Pancreas (tissue), 10 donors: ENCODE measurements at places on chromosomes 4 and X. TPM values are rescaled to one million over a fixed set of nuclear protein-coding genes. Genes with fewer than 3 reads are reported as not detected.

GRCh38 chr4:99687120-99687519 is 29.5 kb upstream of the C4orf54 start:
- DNase-seq, result no peak

DNA sequence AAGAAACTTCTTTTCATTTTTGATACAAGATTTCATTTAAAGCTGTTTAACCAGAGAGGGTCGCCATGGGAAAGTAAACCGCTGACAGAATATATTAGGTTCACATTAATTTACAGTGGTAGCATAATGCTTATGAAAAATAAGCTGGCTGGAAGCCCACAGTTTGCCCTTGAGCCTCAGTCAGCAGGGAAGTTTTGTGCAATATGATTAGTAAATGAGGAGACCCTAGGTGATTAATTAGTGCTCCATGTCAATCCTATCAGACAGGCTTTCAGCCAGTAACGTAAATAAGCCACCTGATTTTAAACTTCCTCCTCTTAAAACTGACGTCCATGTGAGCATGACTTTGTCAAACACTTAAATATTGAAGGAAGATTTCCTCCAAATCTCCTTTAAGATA is 134.2 kb downstream of the TSPAN5 start:
- DNase-seq, result no peak

DNA sequence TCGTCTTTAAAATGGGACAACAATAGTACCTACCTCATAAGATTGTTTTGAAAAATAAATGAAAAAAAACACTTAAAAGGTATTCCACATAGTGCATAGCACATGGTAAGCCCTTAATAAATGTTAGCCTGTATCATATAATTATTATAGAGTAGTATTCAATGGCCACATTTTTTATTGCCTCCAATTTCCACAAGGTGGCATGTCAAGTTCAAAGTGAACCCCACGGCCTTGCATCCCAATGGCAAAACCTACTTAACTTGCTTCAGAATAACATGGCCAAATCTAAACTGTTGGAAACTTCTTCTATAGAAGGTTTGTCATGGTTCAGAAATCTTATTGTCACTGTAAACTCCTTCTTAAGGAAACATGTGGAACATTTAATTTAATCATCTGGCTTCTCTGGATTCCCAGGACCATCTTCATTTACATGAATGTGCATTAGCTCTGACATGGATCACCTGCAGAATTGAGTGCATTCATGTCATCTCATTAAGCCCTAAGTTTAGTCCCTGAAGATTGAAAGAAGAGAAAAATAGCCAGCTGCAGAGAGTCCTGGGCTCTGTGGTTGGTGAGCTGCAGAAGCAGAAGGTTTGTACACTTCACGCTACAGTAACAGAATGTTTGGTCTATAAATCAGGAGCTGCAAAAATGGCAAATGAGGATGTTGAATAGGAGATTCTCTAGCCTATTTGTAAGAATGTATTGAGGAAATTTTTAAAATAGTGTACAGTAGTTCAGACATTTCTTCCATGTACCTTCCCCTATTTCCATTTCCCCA is 61.0 kb downstream of the ANXA3 start:
- no peak for DNase-seq

Gene CAPN6
- 2.3 TPM for polyA plus RNA-seq

GRCh38 chrX:79506001-79506400 is 138.9 kb upstream of the ITM2A start:
- no peak for DNase-seq

GRCh38 chr4:183405303-183405702 is 39.1 kb upstream of the CDKN2AIP start:
- DNase-seq, result no peak

GRCh38 chrX:20038966-20039365 is 48.1 kb upstream of the BCLAF3 start:
- no peak for DNase-seq

Gene DUX4
- polyA plus RNA-seq, result not detected

GRCh38 chrX:98523026-98523425 is 1639.3 kb downstream of the RPA4 start:
- no peak for DNase-seq

DNA sequence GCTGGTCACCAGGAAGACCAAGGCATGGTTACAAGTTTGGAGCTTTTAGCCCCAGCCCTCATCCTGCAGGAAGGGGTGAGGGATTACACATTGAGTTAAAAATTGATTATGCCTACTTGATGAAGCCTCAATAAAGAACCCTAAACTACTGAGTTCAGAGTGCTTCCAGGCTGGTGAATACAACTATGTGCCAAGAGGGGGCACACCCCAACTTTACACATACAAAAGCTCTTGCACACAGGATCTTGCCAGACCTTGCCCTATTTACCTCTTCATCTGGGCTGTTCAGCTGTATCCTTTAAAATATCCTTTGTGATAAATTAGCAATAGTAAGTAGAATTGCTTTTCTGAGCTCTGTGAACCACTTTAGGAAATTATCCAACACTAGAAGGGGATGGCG is 489.3 kb downstream of the INPP4B start:
- DNase-seq, result no peak

GRCh38 chr4:76725039-76725438 is 172.9 kb downstream of the SOWAHB start:
- DNase-seq, result no peak

Gene SCML2
- 1.3 TPM for polyA plus RNA-seq

DNA sequence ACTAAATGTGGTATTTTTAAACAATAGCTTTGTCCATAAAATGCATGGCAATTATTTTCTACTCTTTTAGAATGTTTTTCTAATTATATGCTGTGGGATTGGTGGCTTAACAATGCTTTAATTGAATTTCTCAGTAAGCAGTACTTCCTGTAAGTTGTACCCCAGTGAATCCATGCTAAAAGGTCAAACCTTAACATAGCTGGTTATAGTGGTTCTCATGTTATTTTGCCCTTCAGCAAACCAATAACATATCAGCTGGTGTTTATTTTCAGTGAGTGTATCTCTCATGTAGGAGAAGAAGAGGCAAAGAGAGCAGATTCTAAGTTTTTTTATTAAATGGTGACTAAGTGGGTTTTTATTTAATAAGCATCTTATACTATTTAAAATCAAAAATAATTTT is 41.5 kb downstream of the BTC start:
- no peak for DNase-seq

Gene DGKK
- polyA plus RNA-seq, result not detected

DNA sequence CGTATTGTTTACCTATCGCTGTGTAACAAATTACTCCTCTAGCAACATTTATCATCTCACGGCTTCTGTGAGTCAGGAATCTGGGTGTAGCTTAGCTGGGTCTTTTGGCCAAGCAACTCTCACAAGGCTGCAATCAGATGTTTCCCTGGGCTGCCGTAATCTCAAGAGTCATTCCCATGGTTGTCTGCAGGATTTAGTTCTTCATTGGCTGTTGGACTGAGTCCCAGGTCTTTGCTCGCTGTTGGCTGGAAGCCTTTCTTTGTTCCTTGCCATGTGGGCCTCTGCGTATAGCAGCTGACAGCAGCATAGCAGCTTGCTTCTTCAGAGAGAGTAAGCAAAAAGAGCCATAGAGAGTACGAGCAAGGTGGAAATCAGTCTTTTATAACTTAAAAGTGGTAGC is 16.8 kb downstream of the POLR2B start:
- DNase-seq, result no peak

DNA sequence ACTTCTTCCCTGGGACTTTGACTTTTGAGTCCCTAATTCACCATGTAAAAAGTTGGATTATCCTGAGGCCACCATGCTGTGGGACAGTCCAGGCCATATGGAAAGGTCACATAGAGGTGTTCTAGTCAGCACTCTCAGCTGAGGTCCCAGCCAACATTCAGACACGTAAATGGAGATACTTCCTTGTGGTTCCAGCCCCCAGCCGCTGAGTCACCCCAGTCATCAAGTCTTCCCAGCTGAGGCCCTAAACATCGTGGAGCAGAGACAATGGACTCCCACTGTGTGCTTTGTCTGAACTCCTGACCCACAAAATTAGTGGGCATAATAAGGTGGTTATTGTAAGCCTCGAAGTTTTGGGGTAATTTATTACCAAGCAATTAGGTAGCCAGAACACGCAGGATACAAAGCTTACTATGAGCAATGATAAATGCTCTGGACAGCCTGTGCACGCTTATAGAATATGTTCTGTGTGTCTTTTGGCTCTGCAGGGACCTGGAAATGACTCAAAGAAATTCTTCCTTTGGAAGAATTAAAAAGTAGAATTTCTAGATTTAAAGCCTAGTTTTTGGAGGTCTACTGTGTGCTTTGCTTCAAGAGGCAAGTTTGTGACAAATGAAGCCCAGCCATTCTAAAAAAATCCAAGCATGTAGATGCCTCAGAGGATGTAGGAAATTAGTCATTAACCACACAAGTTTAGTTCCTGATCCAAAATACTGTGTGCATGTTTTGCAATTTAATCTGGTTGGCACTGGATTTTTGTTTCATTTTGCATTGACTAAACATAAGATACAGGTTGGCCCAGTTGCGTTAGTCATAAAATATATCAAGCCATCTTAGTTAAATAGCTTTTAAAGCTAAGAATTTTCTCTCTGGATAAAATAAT is 33.2 kb upstream of the SLC9A7 start:
- peak; percentile 14 for DNase-seq

Gene NDP
- polyA plus RNA-seq, result not detected

DNA sequence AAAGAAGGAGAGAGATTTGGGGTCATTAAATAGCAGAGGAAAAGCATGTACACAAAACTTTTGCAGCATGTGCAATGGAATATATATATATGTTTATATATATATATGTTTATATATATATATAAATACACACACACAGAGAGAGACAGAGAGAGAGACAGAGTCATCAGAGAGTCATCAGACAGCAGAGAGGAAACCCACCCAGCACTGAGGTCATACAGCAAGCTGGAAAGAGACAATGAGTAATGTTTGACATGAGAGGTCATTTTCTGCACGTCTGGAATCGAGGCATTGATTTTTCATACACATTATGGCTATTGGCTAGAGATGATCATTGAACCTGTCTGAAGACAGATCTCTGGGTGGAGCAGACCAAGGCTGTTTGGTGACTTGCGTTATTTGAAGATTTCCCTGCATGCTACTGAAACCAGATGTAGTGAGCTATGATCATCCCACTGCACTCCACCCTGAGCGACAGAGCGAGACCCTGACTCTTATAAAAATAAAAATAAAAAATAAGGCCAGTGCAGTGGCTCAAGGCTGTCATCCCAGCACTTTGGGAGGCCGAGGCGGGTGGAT is 48.8 kb upstream of the SHOX start:
- DNase-seq, result no peak

Gene STOX2
- 3.5 TPM for polyA plus RNA-seq

Gene CT45A2
- polyA plus RNA-seq, result not detected

DNA sequence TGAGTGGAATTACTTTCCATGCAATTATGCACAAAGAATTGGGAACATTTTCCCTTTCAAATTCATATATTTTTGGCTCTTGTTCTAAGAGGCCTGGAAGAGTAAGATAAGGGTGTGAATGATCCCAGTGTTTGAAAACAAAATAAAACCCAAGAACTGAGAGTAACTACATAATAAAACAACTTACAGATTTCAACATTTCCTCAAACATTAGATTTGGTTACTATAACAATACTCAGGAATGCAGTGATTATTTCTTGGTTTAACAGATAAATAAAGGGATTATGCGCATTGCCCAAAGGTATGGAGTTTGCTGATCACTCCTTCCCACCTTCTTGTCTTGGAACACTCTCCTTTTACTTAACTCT is 292.5 kb downstream of the CAMK2D start:
- no peak for DNase-seq

- DNase-seq, result no peak
These were observed 51.7 kb downstream of the TMEM154 start for GRCh38 chr4:152628128-152628527.

DNA sequence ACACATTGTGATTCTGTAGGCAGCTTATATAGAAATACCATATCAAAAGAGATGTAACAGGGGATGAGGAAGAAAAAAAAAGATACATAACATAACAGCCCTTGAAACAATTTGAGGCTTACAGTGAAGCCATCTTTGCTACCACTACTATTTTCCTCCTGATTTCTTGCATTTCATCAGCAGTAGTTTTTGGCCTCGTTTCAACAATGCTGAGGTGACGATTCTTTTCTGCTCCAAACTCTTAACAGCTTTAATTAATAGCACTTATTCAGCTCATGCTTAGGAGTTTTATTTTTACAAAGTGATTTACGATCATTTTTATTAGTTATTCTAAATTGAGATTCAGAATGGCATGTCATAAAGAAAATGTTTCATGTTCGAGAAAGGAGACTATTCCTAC is 163.2 kb downstream of the DCK start:
- no peak for DNase-seq

DNA sequence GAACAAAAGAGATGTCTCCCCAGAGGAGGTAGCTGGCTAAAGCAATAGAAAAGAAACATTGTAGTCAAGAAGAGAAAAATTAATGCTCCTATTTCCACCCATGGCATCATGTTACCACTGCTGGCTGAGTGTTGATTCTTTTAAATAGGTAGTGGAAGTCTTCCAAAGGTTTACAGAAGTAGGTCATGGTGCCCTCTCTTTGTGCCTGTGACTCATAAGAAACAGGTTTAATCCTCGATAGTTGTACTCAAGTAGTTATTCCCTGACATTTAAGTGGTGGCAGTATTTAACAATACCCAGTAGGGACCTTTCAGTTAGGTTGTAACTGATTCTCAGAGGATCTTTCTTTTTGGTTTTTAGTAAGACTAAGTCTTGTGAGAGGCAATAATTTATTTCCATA is 247.8 kb downstream of the TEX13A start:
- DNase-seq, result no peak

GRCh38 chr4:89024051-89024675 is 32.8 kb downstream of the FAM13A start:
- DNase-seq, result peak; percentile 56

DNA sequence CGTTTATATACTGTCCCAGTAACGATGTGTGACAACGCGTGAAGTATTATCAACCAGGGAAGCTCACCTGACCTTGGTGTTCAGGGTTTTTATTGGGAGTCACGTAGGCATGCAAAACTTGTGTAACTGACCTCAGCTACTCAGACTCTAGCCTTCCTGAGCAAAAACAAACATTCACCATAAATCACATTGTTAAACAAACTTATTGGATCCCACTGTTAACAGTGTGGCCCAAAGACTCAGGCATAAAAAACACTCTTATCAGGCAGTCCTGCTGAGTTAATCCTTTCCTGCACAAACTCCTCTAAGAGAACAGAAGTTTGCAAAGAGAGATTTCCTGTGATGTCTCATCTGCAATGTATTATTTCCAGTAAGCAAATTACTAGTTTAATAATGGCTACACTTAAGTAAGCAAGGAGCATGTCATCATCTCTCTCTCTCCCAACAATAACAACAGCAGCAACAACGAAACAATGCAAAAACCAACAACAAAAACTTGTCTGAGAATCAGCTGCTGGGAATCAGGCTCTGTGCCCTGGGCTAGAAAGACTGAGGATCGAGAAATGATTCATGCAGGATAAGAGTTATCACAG is 12.0 kb downstream of the GAGE1 start:
- no peak for DNase-seq

GRCh38 chrX:12309744-12310076 is 171.4 kb downstream of the FRMPD4 start:
- no peak for DNase-seq

DNA sequence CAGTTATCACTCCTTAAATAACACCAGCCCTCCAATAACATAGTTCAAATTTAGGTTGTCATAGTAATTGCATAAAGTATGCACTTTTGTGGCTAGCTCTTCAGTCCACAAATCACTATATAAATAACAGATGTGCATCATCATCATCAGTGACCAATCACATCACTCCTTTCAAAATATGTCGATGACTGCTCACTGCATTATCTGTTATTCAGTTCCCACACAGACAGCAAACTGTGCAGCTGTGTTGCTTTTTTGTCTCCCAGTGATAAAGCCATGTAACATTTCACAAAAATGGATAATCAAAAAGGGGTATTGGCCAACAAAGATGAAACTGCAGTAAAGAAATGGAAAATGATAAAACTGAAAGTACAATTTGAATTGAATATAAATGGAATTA is 205.4 kb downstream of the DCLK2 start:
- no peak for DNase-seq
